Foreskin keratinocyte (primary cell): ENCODE measurements at places on chromosomes 3 and 15. TPM values are rescaled to one million over a fixed set of nuclear protein-coding genes. Genes with fewer than 3 reads are reported as not detected.

The ZIC1 gene
- not detected in 2 replicates for total RNA-seq

The C3orf85 gene
- not detected in 2 replicates for total RNA-seq

The PLD1 gene
- 6.1 and 7.7 TPM in 2 replicates for total RNA-seq

The GALNT15 gene
- total RNA-seq = not detected in 2 replicates

The PPM1L gene
- 0.44 and 0.74 TPM in 2 replicates for total RNA-seq

- no peak for DNase-seq
Measured at GRCh38 chr15:77921664-77922063, 155.8 kb downstream of the TBC1D2B start.

DNA sequence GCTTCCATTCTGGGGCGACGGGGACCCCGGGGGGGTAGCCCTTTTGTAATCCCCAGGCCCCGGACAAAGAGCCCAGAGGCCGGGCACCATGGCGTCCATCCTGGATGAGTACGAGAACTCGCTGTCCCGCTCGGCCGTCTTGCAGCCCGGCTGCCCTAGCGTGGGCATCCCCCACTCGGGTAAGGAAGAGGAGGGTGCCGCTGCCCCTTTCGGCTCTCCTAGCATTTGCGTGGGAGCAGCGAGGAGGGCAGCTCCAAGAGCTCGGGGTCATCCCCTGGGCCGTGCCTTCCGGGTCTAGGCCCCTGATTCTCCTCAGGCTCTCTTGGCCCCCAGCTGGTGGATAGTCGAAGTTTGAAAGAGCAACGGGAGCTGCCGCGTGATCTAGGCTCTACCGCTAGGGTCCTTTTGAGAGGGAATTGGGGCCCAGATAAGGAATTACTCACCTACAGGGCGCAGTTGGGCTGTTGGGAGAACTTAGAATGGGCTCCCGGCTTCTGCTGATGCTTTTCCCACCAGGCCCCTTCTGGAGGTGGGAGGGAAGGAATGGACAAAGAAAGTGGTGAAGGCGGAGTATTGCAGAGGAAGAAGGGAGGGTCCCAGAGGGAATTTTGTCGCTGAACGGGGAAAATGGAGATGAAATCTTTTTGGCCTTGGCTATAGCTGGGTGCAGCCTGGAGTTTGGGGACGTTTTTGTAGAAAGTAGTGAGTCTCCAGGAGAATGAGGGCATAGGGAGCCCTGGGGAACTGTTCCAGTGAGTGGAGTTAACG, 615 bp downstream of the VPS18 start:
- DNase-seq = peak; percentile 42

- peak; percentile 85 for DNase-seq
Measured at GRCh38 chr3:8443829-8444791, 57.5 kb upstream of the LMCD1 start.

DNA sequence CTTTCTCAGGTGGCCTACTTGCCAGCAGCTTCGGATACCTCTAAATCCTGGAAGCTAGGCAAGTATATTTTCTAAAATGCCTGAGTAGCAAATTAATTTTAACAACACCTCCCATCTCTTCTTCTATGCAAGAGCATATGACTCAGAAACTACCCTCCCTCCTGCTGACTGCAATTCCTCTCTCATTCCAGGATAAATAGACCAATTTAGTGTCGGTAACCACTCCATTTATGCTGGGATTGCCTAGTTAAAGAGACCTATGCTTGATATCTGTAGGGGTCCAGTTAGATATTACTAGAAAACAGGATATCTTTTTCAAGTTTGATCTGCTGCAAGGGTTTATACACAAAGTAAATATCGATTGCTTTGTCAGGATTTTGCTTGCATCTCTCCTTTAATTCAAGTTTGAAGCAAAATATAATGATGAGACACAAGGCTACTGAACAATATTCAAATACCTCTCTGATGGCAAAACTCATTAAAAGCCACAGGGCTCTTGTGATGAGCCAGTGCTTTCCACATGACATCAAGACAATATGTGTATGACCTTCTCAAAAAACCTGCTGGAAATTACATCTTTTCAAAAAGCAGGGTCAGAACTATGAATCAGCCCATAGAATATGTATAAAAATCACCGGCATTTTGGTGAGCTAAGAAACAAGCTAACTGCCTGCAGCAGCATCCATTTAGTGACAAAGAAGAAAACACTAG, 491.6 kb upstream of the NECTIN3 start:
- no peak for DNase-seq

DNA sequence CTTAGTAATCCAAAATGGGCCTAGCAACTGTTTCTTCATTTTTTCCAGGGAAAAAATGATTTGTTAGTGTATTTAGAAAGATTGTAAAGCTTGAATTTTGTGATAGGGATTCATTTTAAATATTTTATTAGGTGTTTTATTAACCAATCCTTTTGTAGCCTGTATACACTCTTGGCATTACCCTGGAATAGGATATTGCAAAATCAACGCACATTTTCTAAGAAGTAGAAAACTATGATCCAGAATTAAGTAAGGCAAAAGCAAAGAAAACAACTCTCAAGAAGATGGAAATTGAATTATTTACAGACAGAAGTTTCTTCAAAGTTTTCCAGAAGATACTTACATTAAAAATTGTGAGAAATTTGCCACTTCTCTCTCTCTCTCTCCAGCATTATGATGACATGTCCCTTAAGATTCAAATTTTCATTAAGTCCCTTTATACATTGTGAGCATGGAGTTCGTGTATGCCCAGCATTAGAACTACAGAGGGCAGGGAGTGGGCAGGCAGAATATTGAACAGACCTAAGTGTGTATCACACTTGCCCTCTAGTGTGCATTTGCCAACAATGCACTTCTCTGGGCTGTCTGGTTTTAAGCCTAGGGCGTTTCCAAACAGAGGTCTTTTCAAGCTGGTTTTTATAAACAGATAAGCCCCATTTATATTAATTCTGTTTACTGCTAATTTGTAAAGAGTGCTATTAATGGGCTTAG, 28.5 kb upstream of the CMSS1 start:
- no peak for DNase-seq

GRCh38 chr3:4588466-4588865, 95.3 kb downstream of the ITPR1 start:
- peak; percentile 58 for DNase-seq

DNA sequence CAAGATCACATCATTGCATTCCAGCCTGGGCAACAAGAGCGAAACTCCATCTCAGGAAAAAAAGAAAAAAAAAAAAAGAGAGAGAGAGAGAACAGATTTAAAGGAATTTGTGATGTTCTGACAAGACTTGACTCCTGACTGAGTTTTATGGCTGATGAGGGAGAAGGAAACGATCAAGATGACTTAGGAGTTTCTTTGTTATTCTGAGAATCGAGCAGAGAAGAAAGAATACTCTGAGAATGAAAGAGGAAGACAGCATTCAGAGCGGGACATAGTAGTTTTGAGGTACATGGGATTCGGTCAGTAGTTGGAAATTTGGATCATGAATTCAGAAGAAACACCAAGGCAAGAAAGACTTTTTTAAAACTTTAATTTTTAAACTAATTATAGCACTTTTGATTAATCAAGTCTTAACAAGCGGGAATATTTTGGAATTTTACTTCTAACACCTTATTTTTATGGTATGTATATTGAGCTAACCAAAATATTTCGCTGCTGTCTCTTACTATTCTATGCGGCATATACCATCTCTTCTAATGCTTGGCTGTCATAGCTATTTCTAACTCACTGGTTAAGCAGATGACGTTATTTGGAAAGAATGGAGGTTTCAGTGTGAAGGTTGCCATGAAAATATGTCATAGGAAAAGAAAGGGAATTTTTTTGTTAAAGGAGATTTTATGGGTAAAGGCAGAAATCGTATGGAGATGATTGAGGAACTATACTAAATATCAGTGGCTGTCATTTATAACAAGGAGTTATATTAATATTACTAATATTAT, 644.1 kb downstream of the RBMS3 start:
- DNase-seq = no peak

DNA sequence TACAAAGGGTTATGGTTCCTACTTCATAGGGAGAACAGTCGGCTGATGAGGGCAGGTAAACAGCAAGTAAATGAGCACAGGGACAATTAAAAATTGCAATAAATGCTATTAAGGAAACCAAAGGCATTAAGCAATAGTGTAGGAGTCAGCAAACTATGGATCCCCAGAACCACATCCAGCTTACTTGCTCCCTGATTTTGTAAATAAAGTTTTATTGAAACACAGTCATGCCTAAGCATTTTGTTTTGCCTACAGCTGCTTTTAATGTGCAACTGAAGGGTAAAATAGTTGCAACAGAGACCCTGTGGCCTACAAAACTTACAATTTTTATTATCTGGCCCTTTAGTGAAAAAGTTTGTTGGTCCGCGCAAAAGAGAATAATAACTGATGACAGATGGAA, 351.2 kb upstream of the NR2F2 start:
- DNase-seq = no peak

DNA sequence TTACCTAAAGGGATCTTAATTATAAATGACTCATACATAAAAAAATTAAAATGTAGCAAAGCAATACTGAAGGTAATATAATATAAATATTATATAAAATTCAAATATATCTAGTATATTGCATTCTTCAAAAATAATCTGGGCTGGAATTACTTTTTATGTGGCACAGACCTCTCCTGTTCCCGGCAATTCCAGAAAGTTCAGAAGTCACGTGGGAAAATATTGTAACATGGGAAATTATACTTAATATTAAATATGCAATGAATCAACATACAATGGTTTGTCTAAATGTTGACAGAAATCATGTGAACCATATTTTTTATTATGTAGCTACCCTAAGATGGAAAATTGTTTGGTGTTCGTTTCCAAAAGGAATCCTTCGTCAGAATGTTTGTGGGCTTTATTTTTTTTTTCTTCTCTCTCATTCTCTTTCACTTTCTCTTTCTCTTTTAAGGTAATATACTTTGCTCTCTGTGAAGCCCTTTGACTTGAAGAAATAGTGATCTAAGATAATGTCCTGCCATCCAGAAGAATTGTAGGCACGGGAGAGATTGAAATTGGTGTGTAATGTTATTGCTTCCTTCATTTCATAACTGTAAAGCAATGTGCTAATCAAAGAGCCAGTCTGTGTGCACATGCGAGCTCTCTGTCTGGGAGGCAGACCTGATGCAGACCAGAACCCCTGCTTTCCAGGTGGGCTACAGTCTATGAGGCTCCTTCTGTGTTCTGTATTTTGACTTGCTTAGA, 559.4 kb downstream of the NR2F2 start:
- DNase-seq = no peak

- no peak for DNase-seq
Measured at GRCh38 chr15:75431270-75431669, 20.2 kb downstream of the SIN3A start.

GRCh38 chr15:95590533-95591044, 739.9 kb upstream of the NR2F2 start:
- peak; percentile 8 for DNase-seq

DNA sequence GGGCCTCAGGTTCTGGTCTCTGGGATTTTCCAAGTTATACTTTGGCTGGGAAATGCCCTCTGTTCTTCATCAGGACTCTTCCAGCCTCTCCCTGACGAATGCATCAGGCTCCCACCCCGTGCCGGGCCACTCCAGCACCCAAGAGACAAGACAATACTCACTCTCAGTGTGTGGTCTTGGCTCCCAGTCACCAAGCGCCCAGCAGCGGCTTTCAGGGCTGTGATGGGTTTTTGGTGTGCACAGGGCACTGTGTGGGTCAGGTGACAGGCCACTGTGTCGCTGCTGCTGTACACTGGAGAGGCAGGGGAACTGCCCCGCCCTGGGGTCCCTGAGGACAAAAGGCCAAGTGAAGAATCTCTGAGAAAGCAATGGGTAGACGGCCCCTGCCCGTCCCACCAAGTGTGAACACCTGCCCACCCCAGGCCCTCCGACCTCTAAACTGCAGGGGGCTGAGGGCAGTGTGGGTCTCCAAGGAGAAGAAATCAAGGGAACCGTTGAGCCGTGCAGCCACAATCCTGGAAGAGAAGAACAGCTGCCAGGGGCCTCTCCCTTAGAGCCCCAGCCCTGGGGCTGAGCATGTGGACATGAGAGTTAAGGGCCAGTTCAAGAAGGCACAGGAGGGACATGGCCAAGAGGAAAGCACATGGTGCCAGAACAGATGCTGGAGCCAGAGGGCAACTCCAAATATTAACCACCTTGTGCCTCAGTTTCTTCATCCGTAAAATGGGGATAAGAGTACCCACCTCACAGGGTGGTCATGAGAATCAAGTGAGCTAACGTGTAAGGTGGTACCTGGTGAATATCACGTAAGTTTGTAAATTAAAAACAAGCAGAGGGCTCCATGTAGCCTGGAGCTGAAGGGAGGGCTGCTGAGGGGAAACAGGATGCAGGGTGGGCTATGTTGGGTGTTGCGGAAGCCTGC, 34.1 kb downstream of the PTPN23 start:
- no peak for DNase-seq

- DNase-seq = no peak
Measured at GRCh38 chr3:157922614-157923013, 183.6 kb downstream of the SHOX2 start.

DNA sequence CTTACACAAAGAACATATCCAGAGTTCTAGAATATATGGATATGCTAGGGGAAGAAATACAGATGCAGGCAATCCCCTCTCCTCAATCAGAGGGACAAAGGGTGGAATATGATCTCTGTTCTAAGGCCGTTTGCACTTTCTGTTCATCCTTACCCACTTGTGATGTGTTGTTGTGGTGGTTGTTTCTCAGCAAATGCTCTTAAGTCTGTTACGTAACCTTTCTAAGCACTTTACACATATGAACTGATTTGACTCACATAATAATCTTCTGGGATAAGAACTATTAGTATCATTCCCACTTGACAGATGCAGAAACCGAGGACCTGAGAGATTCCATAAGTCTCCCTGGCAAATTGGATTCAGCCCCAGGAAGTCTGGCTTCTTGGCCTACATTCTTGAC, 40.5 kb downstream of the NGRN start:
- no peak for DNase-seq

- peak; percentile 43 for DNase-seq
Measured at GRCh38 chr3:146326875-146327543, 76.1 kb upstream of the PLSCR4 start.

DNA sequence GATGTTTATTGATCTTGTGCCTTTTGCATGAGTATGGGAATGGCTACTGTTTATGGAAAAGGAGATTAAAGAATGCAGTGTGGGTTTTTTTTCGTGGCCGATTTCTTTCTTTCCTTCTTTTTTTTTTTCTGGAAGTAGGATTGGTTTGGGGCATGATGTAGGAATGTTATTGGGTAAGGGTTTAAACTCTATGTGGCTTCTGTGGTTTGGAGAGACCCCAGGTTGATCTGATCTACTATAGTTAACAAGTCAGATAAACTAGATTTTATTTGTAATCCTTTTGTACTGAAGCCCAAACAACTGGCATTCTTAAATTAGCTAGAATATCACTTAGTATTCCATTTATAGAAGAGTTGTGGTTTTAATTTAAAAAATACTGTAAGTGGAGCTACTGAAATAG, 304.8 kb downstream of the LPP start:
- DNase-seq = no peak

GRCh38 chr3:151811474-151811873, 2.4 kb upstream of the AADAC start:
- no peak for DNase-seq

DNA sequence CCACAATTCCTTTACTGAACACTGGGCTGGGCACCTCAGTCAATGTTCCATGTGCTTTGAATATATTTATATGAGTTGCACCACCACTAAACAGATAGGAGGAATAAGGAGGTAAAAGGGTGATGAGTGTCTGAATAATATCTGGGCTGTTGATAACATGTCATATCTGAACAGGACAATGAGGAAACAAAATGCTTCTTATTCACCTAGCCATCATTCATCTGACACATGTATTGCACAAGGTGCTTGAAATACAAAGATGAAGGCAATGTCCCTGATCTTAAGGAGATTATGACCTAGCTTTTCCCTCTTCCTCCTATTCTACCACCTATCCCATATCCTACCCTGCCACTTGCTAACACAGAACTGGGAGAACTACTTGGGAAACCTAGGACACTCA, 8.0 kb upstream of the CERS3 start:
- DNase-seq = peak; percentile 44

GRCh38 chr3:170813266-170813665, 56.7 kb downstream of the RPL22L1 start:
- no peak for DNase-seq
